ENCODE measurements at places on chromosomes 11 and 22.

GRCh38 chr22:50531962-50532674 lies 2.3 kb upstream of the TYMP start:
- peak; percentile 74 for DNase-seq

- DNase-seq = no peak
Measured at GRCh38 chr11:66184728-66185127, 83.7 kb upstream of the RAB1B start.

DNA sequence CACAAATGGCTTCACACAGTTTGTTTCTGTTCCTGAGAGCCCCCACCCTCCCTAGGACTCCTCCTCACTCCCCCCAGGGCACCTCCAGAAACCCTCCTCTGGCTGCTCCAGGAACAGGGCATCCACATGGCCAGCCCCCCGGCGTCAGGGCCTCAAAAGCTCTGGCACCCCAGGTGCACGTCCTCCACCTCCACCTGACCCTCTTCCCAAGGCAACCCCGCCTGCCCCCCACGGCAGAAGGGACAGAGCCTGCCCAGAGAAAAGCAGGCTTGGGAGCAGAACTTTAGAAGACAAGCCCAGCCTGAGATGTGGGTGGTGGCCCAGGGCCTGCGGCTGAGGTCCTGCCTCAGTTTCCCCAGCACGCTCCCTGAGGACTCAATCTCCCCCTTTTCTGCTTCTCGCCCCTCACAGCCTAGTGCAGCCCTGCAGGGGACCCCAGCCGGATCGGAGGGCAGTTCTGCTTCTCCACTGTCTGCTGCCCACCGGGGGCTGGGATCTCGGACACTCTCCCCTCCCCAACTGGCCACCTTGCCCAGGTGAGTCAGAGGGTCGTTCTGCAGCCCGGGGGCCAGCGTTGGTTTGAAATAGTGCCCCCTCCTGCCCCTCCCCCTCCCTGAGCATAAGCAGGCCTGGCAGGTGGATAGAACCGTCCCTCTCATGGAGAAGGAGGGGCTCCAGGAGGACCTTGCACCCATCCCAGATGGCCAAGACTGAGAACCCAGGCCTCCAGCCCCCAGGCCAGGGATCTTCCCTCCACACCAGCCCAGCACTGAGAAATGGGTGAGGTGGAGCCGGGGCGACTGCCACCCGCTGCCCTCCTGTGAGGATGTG lies 2.4 kb upstream of the TRABD start:
- DNase-seq = no peak

- DNase-seq = no peak
Measured at GRCh38 chr22:46815559-46815895, 53.1 kb downstream of the TBC1D22A start.

- no peak for DNase-seq
Measured at GRCh38 chr11:75919525-75919924, 104.5 kb downstream of the UVRAG start.

DNA sequence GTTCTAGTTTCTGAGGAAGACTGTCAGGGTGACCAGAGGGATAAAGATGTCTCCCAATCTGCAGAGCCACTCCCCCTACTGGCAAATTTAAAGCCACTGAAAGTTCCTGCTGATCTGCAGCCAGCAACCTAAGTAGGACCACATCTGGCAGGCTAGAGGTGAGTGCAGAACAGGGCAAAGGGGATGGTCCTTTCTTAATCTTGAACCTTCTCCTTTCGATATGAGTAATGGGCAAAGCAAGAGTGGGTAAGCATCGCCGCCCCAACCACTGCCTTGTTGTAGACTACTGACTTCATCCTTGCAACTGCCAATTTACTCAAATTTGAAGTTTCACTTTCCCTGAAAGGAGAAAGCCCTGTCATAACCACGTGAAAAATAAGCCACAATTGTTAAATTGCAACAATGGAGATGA lies 30.7 kb downstream of the SCUBE2 start:
- DNase-seq = peak; percentile 7
